ENCODE measurements at places on chromosomes 1 and 21.

DNA sequence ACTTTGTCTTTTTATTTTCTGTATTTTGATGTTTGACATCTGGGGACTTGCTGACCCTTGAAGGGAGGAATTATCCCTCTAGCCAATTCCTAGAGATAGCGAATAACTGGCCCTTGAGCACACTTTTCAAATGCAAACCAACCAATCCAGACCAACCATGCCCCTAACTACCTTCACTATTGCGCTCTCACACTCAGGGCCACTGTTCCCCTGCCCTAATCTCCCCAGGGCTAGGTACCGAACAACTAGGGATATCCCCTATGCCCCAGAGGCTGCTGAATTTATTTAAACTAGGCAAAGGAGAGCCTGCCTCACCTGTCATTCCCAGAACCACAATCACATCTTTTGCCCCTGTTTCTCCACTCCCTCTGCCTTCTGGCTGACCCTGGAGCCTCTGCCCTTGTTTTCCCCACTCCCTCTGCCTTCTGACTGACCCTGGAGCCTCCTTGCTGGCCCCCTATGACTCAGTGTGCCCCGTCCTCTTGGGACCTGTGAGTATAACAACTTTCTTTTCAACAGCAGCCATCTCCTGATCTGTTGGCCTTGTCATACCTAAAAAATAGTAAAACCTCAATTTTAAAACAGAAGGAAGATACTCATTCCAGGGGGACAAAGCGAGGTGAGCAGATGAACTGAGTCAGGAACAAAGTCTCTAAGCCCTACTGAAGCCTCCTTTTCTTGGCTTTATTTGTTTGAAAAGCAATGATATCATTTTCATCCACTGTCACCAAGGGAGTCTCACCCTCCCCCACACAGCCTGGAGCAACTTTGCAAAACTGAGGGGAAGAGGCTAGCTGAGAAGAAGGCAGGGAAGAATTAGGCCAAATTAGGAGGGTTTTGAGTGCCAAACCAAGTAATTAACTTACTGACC, 115.5 kb downstream of the NMNAT2 start:
- DNase-seq, result no peak

GRCh38 chr1:160154790-160155189, 3.4 kb downstream of the ATP1A4 start:
- DNase-seq, result no peak

- no peak for DNase-seq
These were observed 2.0 kb upstream of the B3GALT5 start for GRCh38 chr21:39610703-39611102.

DNA sequence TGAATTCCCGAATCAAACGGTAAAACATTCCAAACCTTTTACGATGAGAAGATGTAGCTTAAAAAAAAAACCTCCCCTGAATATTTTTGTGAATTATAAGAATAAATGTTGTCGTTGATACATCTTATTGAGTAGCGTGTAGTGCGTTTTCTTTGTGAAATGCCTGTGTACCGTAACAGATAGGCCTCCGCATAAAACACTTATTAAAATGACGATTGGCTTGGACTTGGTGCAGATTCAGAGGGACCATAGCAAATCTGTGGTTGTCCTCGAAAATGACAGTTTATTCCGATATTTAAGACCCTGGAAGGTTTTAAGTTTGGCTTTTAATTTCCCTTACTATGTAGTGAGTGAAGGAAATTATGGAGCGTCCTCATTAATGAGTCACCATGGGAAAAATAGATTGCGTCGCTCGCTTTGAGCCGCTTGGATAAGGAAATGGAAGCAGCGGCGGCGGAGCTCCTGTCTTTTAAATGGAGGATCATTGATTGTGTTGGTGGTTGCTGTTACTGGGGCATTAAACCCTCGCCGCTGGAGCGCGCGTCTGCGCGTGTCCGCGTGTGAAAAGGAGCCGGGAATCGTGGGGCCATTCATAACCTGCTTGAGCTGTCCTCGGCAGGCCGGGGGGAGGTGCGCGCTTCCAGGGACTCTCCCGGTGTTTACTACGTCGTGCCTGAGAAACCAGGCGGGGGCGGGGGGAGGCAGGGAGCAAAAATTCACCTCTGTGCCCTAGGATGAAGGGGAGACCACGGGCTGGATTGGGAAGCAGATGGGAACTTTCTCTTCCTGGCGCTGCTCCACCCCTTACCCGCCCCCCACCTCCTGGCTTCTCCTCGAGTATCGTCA, 1.6 kb downstream of the SPEN start:
- DNase-seq, result peak; percentile 61

DNA sequence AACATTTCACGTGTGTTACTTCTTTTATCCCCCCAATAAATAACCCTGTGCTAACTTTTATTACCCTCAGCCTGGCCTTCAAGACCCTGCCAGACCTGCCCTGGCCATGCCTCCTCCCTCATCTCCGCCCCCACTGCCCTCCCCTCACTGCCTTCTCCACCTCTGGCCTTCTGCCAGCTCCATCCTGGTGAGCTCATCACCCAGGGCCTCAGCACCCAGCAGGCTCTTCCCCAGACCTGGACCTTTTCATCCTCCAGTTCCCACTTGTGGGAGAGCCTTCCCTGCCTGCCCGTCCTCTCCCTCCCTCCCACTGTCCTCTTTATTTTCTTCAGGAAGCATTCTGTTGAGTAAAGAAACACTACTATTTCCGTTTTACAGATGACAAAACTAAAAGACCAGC, 72.0 kb downstream of the SLC66A1 start:
- no peak for DNase-seq

- no peak for DNase-seq
These were observed 8.7 kb downstream of the CAPN2 start for GRCh38 chr1:223720971-223721591.

GRCh38 chr1:206600527-206600926, 11.7 kb downstream of the EIF2D start:
- DNase-seq, result no peak
